ENCODE measurements at places on chromosomes 11 and 22. TPM values are rescaled to one million over a fixed set of nuclear protein-coding genes. Genes with fewer than 3 reads are reported as not detected.

- no peak for DNase-seq
- no peak overlapping the region for H3K4me3 ChIP-seq
- H3K4me1 ChIP-seq = no peaks in the 10 kb centered on the region
- H3K36me3 ChIP-seq = no peaks in the 10 kb centered on the region
- H3K27me3 ChIP-seq = no peaks in the 10 kb centered on the region
- H3K27ac ChIP-seq = no peak overlapping the region
Measured at GRCh38 chr11:40647295-40647694, 812.2 kb downstream of the LRRC4C start.

DNA sequence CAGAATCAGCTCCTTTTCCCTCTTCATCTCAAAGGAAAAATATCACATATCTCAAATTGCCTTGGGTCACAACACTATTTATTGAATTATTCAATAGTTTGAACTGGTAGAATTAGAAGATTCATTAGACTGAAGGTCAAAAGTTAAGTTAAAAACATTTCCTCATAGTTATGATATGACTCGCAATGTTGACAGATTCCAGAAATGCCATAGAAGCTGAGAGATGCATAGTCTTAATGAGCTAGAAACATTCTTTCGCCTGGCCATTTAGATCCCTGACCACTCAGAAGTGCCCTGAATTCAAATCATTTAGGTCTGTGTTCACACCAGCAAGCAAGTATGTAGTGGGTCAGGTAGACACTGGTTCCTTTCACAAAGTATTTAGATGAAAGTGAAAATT lies 44.4 kb downstream of the FAT3 start:
- no peaks in the 10 kb centered on the region for H3K4me1 ChIP-seq
- no peaks in the 10 kb centered on the region for H3K36me3 ChIP-seq
- no peaks in the 10 kb centered on the region for H3K27me3 ChIP-seq
- no peak overlapping the region for H3K27ac ChIP-seq
- H3K4me3 ChIP-seq = no peak overlapping the region
- DNase-seq = no peak

GRCh38 chr22:17085277-17086181 lies 729 bp downstream of the IL17RA start:
- H3K27me3 ChIP-seq = no peaks in the 10 kb centered on the region
- H3K27ac ChIP-seq = peak overlapping the region; percentile 86
- H3K4me3 ChIP-seq = peak overlapping the region; percentile 86
- no peak for DNase-seq

DNA sequence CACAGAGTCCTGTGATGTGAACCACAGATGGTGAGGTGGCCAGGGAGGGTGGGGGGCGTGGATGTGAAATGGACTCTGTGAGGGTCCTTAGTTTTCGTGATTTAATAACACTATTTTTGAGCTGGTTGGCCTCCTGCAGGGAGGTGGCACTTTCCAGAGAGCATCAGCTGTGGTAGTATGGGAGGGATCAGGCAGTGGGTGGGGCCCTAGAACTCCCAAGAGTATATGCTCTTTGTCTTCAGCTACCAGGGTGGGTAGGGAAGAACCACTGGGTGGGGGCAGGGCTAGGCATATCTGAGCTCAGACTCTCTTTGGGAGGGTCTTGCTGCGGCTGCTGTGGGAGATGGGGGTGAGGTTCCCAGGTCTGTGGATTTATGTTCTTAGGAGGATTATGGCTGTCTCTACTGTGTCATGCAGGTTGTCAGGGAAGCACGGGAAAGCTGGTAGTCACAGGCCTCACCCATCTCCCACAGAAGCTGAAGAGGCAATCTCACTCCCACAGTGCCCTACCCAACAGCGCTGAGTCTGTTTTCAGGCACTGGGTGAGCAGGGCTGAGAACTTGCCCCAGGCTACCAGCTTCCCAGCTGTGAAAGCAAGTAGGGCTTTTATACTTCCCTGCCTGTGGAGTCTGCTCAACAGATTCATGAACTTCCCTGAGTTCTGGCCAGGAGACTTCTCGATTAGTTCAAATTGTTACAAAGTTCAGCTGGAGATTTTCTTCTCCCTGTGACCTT lies 47.9 kb upstream of the SNX19 start:
- no peak overlapping the region for H3K4me3 ChIP-seq
- no peaks in the 10 kb centered on the region for H3K27me3 ChIP-seq
- H3K4me1 ChIP-seq = no peaks in the 10 kb centered on the region
- no peak for DNase-seq
- H3K36me3 ChIP-seq = no peaks in the 10 kb centered on the region

DNA sequence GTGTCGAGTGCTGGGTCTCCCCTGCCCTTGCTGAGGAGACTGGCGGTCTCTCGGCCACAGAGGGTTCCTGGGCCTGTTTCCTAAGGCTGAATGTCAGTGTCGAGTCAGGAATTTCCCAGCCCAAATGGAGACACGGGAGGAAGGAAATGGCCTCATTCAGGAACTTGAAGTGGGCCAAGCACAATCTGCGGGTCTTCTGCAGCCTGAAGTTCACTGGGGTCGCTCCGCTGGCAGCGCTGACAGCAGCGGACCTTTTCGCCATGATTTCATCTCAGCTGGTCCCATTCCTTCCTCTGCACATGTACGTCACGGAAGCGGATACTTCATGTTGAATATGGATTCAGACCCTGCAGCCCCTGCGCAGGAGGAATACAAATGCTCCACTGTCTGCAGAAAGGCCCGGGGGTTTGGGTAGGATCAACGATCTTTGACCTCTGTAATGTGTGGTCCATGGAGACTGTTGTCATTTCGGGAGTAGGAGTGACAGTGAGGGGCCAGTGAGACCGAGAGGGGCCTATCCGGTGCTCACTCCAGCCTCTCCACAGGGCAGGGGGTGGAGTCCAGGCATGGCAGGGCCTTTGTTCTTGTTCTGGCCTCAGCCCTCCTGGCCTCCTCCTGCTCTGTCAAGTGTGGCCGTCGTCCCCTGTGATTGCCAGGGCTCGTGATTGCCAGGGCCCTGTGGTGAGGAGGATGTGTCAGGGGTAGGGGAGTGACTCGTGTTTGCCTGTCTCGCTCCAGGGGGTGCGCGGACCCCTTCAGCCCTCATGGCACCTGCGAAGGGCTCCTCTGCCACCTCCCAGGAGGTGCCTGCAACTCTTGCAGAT lies 402.3 kb downstream of the TBC1D22A start:
- no peaks in the 10 kb centered on the region for H3K36me3 ChIP-seq
- no peaks in the 10 kb centered on the region for H3K27me3 ChIP-seq
- H3K27ac ChIP-seq = no peak overlapping the region
- no peaks in the 10 kb centered on the region for H3K4me1 ChIP-seq
- H3K4me3 ChIP-seq = no peak overlapping the region

Gene OR2AG2
- polyA plus RNA-seq = not detected

Gene KRTAP5-9
- polyA plus RNA-seq = not detected
